Ovary (tissue), 10 donors: ENCODE measurements at places on chromosomes 13 and 19. TPM values are rescaled to one million over a fixed set of nuclear protein-coding genes. Genes with fewer than 3 reads are reported as not detected.
A peak's percentile ranks its signal among the peaks of the same experiment; 100 is the strongest.

The S1PR5 gene
- total RNA-seq: 0.36 TPM

The GRIK5 gene
- total RNA-seq: 3.7 TPM

- peaks cover 4% of the 10 kb centered on the region for H3K4me1 ChIP-seq
- H3K4me3 ChIP-seq: no peak overlapping the region
- no peaks in the 10 kb centered on the region for H3K36me3 ChIP-seq
- no peaks in the 10 kb centered on the region for H3K27me3 ChIP-seq
- no peak overlapping the region for H3K27ac ChIP-seq
These were observed 1.8 kb upstream of the NCCRP1 start for GRCh38 chr19:39194832-39195542.

- no peaks in the 10 kb centered on the region for H3K36me3 ChIP-seq
- H3K4me3 ChIP-seq: no peak overlapping the region
- no peaks in the 10 kb centered on the region for H3K27me3 ChIP-seq
- no peak for DNase-seq
- H3K4me1 ChIP-seq: no peaks in the 10 kb centered on the region
- no peak overlapping the region for H3K27ac ChIP-seq
These were observed 459.2 kb downstream of the MYO16 start for GRCh38 chr13:109088624-109088917.

The CEACAM5 gene
- not detected for total RNA-seq

- no peak overlapping the region for H3K4me3 ChIP-seq
- no peak overlapping the region for H3K27ac ChIP-seq
- peaks cover 2% of the 10 kb centered on the region for H3K4me1 ChIP-seq
- H3K36me3 ChIP-seq: no peaks in the 10 kb centered on the region
- no peak for DNase-seq
These were observed 109.0 kb upstream of the KL start for GRCh38 chr13:32907211-32907610.

DNA sequence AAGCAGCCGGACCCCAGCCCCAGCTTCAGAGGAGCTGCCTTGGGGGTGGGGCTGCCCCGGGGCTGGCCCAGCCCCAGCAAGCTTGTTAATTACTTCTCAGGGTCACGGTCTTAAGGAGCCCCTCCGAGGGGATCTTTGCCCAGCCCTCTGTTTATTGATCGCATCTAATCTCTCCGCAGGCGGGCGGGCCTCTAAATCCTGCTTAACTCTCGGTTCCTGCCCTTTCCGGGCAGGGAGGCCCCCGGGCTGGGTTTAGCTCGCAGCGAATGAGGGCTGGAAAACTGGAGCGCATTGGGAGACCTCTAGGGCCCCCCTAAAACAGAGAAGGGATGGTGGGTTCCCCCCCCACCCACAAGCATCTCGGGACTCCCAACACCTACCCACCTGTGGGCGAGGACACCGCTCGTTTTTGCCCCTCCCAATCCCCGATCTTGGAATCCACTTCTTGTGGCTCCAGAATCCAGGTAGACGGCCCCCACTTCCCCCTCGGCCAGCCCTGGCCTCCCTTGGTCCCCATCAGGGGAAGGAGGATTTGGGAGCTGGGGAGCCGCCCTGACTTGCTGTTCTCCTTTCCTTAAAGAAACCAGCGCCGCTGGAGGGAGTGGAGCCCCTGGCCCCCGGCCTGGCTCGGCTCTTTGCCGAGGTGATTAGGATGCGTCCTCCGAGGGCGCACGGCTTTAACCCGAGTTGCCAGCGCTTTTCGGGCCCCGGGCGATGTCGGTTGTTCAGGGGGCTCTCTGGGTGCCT, 59.5 kb upstream of the ADGRL1 start:
- DNase-seq: no peak
- no peak overlapping the region for H3K27ac ChIP-seq
- peak overlapping the region; percentile 10 for H3K4me3 ChIP-seq
- H3K36me3 ChIP-seq: no peaks in the 10 kb centered on the region
- no peaks in the 10 kb centered on the region for H3K27me3 ChIP-seq
- H3K4me1 ChIP-seq: no peaks in the 10 kb centered on the region

- H3K4me3 ChIP-seq: no peak overlapping the region
- no peaks in the 10 kb centered on the region for H3K27me3 ChIP-seq
- no peaks in the 10 kb centered on the region for H3K36me3 ChIP-seq
- H3K27ac ChIP-seq: no peak overlapping the region
- DNase-seq: no peak
- H3K4me1 ChIP-seq: no peaks in the 10 kb centered on the region
These were observed 683 bp upstream of the AP1M2 start for GRCh38 chr19:10587839-10588150.
